ENCODE measurements at places on chromosomes 7 and 10.

DNA sequence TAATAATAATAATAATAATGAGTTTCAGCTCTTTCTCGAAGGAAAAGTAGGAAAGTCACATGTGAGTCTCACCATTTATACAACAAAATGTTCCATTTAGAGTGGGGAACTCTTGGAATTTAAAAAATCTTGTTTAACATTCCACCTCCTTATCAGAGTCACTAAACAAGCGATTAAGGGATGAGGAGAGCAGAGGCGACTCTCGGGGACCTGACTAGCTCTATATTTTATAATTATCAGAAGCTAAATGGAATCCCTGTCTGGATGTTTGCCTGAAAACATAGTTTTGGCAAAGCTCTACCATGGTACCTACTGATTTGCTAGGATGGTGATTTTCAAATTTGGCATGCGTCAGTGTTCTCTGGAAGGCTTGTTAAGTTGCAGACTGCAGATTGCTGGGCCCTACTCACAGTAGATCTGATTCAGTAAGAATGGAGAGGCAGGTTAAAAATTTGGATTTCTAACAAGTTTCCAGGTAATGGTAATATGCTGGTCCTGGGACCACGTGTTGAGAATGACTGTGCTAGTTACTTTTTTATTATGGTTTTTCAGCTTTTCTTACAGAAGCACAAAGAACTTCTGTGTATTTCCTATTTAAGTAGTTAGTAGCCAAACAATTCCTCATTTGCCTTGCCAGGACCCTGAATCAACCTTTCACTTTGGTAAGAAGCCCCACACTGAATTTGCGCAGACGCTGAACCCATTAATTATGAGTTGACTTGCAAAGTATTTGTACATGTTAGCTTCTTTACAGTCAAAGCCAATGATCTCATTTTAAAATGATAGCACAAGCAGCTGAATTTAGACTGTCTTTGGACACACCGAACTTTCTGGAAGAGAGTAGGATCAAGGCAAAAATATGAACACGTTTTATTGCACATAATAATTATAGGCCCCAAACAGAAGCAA, 39.5 kb downstream of the CPED1 start:
- DNase-seq: no peak

GRCh38 chr10:71158251-71158650, 54.1 kb upstream of the UNC5B start:
- DNase-seq: no peak

DNA sequence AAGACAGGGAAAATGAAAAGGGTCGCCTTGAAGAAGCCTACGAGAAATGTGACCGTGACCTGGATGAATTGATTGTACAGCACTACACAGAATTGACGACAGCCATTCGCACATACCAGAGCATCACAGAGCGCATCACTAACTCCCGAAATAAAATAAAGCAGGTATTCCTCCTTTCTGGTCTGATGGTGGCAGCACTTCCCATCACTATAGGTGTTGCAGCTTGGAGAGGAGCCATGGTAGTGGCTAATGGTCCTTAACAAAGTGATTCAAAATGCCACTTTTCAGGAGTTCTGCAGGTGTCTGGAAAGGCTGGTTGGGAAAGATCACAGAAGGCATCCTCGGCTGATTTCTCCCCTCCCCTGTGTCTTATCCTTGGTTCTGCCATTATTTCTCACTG, 22.1 kb downstream of the EXOC4 start:
- no peak for DNase-seq

DNA sequence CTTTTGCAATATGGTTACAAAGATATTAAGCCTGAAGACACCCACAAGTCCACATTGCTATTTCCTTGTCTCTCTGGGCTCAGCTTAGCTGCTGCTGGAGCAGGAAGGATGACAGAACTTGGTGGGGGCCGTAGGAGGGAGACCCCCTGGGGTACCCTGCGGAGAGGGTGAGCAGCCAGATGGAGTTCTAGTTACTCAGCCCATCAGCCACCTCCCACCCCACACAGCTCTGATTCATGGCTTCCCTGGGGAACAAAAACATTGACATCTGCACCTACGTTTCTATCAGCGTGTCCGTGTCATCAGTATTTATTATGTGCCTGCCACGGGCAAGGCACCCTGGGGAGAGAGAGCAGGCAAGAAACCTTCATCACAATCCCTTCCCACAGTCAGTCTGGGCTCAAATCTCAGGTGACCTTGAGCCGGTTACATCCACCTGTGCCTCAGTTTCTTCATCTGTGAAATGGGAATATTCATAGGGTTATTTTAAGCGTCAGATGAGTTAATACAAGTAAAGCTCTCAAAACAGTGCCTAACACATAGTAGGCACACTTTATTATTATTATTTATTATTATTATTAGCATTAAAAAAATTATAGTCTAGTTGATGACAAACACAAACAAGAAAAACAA, 131.5 kb downstream of the C10orf105 start:
- DNase-seq: no peak

GRCh38 chr10:124849111-124849773, 47.6 kb downstream of the ABRAXAS2 start:
- DNase-seq: no peak

- no peak for DNase-seq
Measured at GRCh38 chr7:954330-955238, at the start of gene ADAP1. ADAP1 (minus strand) TSS chr7:954680; CDS start chr7:954477, 203 bp downstream.

- DNase-seq: no peak
Measured at GRCh38 chr10:17607060-17607459, 10.1 kb downstream of the HACD1 start.

- DNase-seq: no peak
Measured at GRCh38 chr10:4234661-4235060, 449.7 kb upstream of the KLF6 start.

- DNase-seq: no peak
Measured at GRCh38 chr7:25313526-25313925, 85.2 kb upstream of the NPVF start.

DNA sequence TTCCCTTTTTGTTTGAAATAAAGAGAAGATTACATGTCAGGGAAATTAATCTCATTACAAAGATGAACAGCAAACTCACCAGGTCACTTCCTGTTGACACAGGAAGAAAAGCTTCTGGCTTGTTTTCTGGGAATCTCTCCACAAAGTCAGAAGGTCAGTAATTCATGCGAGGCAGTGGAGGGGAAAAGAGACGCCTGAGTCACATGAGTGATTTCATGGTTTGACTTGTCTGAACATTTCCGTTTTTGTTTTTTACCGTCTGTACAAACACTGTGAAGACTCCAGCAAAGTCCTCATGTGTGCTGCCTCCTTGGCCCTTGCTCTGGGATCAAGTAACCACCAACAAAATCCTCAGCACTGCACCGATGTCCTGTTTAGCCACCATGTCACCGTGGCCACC, 2.5 kb upstream of the HABP2 start:
- DNase-seq: no peak

DNA sequence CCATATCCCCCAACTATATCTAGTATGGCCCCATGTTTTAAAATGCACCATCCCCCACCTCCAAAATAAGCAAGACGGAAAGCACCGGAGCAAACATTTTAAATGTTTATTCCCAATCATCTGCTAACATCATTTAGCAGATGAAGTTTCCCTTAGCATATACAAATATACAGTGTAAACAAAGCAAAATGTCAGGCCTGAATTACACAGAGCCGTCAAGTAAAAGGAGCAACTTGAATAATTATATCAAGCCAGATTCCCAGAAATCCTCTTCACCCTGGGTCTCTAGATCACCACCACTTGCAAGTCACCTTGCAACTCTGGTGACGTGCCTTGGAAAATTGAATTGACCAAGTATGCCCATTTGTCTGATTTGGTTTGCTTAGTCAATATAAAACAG, 91.6 kb upstream of the COL1A2 start:
- DNase-seq: no peak

GRCh38 chr10:118238573-118239235, 103.4 kb downstream of the FAM204A start:
- no peak for DNase-seq

GRCh38 chr7:150949564-150949963, 28.6 kb downstream of the KCNH2 start:
- no peak for DNase-seq

DNA sequence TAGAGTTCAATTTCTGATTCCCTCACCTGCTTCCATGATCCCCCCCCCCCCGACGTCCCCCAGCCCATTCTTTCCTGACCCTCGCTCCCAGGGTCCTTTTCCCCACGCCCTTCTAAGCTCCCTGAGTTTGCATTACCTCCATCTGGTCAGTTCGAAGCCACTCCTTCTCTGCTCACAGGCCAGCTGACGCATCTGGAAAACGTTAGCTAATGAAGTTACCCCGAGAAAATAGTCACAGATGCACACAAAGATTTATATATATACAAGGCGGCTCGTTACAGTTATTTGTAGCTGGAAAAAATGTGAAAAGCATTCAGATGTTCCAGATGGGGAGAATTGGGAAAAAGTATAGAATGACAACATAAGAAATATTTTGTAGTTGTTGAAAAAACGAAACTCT, 630.0 kb upstream of the FOXK1 start:
- DNase-seq: no peak

DNA sequence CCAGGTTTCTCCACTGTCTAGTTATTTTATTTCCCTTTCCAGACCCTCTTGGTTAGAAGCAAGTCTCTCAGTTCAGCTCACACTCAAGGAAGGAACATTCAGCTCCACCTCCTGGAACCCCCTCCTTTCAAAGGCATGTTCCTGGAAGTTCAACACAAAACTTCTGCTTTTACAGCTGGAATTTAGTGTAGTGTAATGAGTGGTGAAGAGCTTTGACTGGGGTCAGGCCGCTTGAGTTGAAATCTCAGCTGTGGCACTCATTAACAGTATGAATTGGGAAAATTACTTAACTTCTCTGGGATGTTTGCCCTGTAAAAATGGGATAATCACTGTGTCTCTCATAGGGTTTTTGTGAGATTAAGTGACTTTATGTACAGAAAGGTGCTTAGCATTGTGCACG, 91.7 kb downstream of the TMEM178B start:
- DNase-seq: no peak

- no peak for DNase-seq
Measured at GRCh38 chr10:8034466-8035005, 20.0 kb upstream of the GATA3 start.

DNA sequence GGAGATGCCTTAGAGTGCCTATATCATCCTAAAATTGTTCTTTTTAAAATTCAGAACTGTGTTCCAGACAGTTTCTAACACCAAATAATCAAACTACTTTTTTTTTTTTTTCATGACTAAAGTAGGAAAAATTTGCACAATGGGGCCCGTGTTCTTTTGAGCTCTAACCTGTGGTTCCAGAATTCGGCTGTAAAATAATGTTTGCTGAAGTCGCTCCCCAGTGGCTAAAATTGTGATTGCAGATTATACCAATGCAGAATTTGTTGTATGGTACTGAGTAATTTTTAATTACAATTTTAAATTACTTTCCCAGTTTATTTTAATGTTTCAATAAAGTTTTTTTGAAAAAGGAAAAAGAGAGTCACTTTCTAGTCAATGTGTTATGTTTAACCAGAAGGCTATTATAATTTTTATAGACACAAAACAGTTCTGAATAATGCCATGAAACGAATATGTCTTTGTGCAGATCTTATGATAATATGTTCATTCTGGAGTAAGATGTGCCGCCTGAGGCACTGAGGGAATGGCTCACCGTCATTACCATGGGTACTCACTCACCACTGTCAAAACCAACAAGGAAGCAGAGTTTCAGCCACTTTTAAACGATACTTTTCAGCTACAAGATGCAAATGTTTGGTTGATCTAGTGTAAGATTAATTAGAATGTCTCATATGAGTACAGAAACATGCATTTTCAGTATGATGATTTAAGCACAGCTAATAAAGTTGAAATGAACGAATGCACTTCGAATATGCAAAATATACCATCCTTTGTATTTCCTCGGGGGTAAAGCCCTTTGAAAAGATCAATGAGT, 173.6 kb downstream of the PRKCQ start:
- DNase-seq: no peak

DNA sequence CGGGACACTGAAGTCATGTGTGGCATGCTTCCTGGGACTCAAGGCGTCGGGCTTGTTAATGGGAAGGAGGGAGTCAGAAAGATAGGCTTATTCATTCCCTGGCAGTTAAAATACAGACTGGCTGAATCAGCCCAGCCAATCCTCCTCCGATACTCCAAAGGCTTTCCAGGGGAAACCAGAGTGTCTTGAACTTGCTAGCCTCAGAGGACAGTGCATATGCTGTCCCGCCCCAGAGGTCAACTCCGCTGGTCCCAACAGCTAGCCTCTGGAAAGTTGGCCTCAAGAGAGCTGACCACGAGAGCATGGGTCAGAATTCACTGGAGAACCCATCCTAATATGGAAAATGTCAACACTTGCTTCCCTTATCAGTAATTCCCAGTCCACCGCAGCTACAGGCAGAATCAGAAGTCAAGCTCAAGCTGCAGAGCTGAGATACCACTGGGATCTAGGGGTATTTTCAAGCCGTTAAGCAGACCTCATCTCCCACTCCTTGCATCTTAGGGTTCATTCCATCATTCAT, 43.0 kb downstream of the ELMO1 start:
- no peak for DNase-seq

- no peak for DNase-seq
Measured at GRCh38 chr10:69073736-69074364, 14.1 kb upstream of the SRGN start.

DNA sequence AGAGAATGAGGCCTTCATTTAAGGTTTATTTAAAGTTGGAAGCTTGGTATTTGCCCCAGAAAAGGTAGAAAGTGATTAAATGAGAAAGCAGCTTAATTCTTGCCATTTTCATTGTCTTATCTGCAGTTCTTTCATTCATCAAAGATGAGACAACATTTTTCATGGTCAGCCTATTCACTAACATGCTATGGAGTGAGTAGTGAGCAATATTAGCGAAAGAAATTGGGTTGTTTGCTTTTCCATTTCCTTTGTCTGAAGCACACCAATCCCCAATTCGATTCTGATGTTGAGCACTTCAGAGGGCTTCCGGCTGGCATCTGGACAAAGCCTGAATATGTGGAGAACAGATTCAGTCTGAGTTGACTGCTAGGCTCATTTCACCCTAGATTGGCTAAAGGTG, 317.2 kb downstream of the BBS9 start:
- DNase-seq: no peak

Measured in amygdala (tissue), 56 donors.